Activated CD4-positive, alpha-beta T cell treated with anti-CD3 and anti-CD28 coated beads, Interleukin-10, Interleukin-2, amounts not matched to agents 100 ng/mL and 50 ng/mL, durations not matched to agents 16 hours and 8 hours (primary cell): ENCODE measurements at places on chromosomes 2 and 18.

DNA sequence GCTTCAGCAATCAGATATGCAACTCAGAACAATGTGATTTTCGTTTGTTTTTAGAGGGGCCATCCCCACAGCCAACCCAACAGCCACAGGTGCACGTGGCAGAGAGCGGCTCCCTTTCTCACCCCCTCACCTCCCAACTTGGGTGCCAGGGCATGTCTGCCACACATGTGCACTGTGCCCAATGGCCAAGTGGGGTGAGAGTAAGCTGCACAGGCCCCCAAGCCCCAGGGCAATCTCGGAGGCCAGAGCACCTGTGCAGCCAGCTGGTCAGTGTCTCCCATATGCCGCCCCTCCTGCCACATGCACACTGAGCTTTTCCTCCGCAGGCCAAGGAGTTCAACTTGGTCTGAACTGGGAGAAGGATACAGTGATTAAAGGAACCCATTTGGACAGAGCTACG is 1130.2 kb downstream of the DSC3 start:
- no peak for DNase-seq

DNA sequence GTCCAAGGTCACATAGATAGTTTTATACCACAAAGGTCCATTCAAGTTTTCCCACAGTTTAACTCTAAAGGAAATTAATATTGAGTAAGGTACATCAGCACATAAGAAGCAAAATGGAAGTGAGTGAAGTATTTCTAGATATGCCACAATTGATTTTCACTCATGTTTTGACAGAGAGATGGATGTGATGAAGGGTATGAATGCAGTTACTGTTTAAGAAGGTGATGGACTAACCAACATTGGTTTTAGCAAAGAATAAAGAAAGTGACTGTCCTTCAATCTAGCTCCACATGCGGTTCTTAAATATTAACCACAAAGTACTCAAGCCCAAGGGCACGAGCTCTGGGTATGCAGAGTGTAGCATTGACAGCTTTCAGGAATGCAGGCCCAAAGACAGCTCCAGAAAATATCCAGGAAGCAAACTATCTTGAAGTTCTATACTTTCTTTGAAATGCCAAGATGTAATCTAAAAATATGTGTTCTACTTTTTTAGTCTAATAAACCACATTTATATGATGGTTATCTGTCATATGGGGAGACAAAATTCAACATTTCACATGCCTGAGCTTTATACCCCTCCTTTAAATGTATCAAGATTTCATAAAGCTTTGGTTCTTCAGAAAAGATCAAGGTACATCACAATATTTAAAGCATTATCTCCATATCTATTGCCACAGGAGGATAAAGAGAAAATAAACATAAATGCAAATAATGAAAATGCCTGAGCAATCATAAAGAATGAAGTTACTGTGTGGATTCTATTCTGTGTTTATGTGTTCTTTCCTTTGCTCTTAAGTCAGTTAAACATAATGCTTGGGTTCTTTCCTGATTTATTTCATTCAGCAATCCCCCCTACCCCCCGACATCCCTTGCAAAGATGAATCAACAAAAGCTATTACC is 6.7 kb upstream of the SCN1A start:
- DNase-seq, result no peak

DNA sequence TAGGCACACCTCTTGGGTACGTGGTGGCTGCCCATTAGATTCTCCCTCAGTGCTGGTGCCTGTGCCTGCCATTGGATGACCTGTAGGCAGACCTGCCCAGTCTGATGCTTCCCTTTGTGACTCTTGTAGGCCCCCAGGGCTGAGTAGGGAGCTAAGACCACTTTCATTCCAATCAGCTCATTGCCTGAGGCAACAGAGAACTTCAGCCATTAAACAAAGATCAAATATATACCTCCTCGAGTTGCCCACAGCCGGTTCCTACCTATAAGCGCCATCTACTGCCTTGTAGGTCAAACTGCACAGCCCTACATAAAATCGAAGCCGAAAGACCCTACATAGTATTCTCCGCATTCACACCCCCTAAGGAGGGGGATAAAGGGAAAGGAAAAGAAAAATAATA is 184.6 kb downstream of the ETAA1 start:
- DNase-seq, result no peak

- DNase-seq, result no peak
Observed at GRCh38 chr18:8948471-8949149, 153.9 kb upstream of the NDUFV2 start.

- DNase-seq, result no peak
Observed at GRCh38 chr18:27135504-27136207, 49.5 kb downstream of the CHST9 start.

DNA sequence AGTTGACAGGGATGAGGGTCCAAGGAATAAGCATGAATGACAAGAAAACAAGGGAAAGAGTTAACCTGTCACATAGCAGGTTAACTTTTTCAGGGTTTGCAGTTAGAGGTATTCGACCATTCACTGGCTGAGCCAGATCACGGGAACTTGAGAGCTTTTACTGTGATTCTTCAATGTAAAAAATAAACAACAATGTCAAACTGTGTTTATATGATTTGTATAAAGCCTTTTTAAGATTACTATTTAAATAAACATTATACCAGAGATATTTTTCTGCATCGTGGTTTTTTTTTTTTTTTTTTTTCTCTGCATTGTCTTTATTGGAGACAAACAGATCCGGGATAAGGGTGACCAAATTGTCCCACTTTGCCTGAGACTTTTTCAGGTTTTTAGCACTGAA is 115.6 kb downstream of the NRP2 start:
- no peak for DNase-seq

DNA sequence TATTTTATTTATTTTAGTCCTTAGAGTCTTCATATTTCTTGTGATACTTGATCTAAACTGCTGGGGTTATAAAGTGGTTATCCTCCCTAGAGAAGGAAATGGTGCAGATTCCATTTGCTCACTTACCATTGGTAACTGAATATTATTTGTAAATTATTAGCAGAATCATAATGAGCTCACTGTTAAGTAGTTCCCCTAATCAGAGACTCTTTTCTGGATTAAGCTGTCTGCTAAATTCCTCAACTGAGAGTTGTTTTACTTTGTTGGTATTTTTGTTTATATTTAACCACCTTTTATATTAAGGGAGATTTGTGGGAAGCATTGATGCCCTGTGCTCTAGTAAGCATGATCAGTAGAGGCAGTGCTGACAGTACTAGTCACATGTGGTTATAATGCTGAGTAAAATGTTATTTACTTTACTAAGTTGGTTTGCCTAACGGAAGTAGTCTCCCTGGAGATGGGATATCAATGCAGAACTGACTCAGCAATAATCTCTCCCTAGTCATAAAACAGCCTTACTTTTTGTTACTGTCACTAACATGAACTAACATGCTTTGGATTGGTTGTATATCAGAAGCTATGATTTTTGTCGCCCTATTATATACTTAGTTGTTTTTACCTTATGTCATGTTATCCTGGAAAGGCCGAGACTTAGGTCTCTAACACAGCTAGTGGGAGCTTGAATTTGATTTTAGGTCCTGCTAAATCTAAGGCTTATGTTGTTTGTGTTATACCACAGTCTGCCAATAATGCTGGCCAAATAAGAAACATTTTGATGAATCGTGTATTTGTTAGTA is 166.7 kb downstream of the MCFD2 start:
- peak; percentile 17 for DNase-seq

DNA sequence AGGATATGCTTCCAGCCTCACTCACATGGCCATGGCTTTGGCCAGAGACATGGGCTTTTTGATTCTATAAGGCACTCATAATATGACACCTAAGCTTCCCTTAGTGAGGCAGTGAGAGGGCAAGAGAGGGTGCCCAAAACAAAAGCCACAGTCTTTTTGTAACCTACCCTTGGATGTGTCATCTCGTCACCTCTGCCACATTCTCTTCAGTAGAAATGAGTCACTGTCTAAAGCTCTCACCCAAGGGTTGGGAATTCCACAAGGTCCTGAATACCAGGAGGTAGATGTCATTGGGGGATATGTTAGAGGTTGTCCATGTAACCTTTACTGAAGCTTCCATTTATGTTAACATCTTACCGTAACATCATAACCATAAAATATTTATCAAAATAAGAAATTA is 108.4 kb downstream of the ALMS1 start:
- peak; percentile 10 for DNase-seq

DNA sequence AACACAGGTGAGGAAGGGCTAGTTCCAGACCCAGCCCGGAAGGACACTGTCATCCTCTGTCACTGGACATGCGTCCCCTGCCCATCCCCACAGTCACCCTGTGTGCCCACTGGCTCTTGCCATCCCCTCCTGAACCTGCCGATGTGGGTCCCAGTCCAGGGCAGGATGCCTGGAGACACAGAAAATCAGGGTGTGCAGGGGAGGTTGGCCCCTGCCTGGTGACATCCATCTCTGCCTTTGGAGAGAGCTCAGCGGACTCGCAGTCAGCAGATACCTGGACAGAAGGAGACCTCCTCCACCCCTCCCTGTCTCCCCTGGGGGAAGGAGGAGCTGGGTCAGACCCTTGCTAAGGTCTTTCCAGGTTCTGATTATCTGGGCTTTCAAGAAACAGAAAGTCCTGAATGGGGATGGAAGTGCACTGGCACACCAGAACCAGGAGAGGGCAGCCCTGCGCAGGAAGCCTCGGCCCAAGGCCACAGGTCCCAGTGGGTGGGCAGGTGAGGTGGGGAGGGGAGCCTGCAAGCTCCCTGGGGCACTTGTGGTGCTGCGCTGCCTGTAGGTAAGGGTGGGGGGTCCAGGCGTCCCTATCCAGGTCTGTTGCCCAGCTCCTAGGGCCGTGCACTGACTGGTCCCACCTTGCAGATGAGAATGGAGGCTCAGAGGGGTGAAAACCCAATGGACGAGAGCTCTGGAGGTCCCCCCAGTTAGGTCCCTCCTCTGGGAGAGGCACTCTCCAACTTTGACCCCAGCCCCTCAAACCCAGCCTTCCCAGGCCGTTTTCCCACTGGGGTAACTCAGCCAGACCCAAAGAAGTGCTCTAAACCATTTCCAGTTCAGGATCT is 9.7 kb upstream of the OTOS start:
- peak; percentile 35 for DNase-seq

- no peak for DNase-seq
Observed at GRCh38 chr2:33380719-33381118, 95.7 kb upstream of the RASGRP3 start.

DNA sequence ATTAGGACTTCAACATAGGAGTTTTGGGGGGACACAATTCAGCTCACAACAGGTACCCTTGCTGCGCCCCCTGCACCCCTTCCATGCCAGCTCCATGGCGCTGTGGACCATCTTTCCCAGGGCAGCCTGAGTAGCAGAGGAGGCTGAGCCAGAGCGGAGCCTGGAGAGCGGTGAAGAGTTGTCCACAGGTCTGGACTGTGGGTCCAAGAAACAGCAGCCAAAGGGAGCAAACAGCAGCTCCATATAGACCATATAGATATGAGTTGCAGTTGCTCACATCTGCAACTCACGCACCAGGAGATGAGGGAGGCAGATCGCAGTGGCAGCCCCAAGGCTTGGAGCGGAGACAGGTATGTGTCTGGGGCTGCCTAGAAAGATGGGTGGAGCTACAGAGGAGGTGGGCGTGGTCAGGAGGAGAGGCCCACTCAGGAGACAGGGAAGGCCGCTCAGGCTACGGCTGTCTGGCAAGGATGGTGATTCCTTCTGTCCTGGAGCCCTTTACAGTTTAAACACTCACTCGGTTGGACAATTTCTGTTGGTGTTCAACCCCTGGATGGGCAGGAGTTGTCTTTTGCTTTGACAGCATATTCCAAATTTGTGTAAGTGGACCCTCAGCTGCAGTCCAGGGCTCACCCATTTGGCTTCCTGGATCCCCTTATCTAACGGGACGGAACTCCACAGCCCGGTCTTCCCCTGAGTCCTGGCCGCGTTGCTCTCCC is 155.1 kb downstream of the LPIN1 start:
- no peak for DNase-seq

DNA sequence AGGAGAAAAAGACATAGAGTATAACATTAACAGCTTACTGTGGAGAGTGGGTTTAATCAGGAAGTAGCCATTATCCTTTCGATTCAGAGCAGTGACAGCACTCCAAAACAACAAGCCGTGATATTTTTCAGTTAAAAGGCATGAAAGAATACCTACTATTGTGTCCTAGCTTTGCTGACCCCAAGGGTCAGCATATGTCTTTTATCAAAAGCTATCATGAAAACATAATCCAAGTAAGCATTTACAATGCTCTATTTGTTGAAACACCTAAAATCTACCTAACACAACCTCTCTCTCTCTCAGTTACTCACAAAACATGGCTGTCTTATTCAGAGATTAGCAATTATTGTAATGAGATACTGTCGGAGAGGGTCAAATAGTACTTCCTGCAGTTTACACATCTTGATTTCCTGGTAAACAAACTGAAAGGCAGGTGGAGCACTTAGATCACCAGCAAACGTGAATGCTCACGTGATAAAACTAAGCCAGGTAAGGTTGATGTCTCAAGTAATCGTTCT is 100.0 kb downstream of the BAZ2B start:
- peak; percentile 48 for DNase-seq

DNA sequence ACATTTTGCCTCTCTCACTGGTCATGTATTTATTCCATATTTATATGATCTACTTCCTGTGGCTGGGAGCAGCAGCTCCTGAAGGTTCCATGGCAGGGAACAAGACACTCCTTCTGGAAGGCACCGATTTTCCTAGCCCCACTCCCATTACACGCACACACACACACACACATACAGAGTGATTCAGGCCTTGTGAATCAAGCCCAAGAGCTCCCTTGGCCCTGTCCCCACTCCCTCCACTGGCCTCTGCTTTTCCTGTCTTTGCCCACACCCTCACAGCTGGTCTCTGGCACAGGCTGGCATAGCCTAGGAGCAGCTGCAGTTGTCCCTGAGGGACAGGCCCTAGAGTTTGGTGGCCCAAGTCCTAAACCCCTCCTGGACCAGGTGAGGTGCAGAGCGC is 201.7 kb downstream of the NAPG start:
- DNase-seq, result no peak

DNA sequence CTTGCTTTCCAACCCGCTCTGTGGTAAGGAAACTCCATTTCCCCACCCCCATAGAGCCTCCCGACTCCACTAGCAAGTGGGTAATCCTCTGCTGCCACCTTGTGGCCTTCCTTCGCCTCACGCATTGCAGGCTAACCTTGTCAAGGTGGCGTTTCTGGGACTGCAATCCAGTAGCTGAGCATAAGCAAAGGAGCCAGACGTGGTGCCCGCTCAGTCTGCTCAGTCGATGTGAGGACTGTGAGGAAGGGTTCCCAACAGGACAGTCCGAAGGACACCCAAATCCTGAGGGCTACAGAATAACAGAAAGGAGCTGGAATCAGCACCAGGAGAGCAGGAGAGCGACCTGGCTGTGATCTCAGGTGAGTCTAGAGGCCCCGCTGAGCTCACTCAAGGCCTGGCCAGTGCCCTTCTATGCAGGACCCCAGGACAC is 144.2 kb downstream of the SUCLG1 start:
- peak; percentile 83 for DNase-seq
